ENCODE measurements at places on chromosomes 12 and 14.

- no peak for DNase-seq
These were observed 106.4 kb downstream of the GPR135 start for GRCh38 chr14:59358784-59359183.

DNA sequence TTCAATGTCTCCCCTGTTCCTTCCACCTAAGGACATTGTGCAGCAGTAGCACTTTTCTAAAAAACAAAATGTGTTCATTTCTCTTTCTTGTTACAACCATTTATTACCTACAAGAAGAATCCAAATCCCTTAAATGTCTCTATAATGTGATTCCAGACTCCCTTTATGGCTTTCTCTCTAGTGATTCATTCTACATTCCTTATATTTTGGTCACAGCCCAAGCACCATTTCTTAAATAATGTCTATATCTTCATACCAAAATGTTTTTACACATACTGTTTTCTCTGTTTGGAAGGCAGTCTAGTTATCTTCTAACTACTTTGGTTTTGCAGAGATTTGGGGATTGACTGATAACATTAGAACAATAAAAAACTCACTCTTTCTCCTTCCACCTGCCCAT lies 1037.3 kb upstream of the FLRT2 start:
- no peak for DNase-seq

GRCh38 chr12:42546709-42547108 lies 42.8 kb downstream of the PRICKLE1 start:
- no peak for DNase-seq

- no peak for DNase-seq
These were observed 292.1 kb upstream of the ATP2B1 start for GRCh38 chr12:90000721-90001120.

GRCh38 chr12:89750389-89751351 lies 42.0 kb upstream of the ATP2B1 start:
- DNase-seq, result no peak
